ENCODE measurements at places on chromosomes 11 and 22.

DNA sequence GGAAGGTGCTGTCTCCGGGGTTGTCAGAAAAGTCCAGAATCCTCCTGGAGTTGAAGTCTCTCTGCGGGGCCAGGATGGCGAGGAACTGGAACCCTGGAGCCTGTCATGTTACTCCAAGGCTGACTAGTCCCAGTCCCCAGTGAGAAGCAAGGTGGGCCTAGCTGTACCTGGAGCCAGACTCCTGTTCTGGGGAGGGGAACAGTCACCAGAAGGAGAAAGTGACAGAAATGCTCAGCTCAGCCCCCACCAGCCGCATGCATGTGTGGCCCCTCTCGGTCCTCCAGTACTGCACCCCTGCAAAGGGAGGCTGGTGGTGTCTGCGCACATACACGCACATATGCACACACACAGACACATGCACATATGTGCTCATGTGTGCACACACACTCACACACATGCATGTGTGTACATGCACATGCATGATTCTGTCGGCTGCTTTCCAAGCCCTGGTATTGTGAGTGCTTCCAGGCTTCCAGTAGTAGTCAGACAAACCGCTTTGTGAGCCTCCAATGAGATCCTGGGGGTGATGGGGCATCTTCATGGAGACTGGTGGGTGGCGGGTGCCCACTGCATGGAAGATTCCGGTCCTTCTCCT is 54.3 kb downstream of the RTL6 start:
- no peak for DNase-seq

DNA sequence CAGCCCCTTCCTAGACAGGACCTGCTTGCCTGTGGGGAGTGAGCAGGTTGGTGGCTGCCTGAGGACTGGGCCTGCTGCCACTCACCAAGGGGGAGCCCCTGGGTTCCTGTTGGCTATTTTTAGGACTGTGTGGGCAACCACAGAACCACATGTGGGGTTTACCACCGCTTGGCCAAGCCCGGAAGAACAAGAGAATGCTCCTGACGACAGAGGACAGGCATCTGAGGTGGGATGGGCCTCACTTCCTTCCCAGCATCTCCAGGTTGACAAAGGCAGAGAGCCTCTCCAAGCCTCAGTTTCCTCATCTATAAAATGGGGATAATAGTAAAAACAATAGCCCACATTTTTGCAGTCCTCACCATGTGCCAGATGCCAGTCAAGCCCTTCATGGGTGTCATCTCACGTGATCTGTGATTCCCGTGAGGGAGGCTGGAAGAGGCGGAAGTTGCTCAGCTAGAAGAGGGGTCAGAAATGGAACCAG is 43.6 kb downstream of the LRRC32 start:
- no peak for DNase-seq

DNA sequence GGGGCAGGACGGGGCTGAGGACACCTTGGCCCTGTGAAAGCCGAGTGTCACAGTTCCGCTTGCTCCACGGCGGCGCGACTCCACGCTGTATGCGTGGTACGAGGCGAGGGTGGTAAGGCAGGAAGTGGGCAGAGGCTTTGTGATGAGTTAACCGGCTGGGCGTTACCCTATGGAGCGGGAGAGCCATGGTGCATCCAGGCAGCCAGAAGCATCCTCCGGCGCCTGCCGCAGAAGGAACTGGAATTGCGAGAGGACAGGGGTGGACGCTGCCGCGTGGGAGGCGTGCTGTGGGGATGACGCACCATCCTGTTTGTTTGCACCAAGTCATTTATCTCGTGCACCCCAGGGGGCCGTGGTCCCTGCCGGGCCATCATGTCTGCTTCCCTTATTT is 643.9 kb downstream of the BRD1 start:
- no peak for DNase-seq

- no peak for DNase-seq
These were observed 53.4 kb upstream of the EMID1 start for GRCh38 chr22:29152045-29152953.

DNA sequence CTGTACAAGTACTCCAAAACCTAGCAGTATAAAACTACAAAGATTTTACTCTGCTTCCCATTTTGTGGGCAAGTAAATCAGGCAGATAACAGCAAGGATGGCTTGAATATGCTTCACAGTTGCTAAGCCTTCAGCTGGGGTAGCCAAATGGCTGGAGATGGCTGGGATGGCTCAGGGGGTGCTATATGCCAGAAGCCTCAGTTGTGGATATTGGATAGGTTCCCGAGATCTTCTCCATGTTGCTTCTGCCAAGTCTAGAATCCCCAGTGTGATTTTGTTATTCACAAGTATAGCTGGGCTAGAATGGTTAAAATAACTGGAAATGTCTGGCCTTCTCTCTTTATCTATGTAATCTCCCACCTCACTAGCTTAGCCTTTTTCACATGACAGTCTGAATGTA is 472.3 kb upstream of the ARHGAP42 start:
- DNase-seq, result peak; percentile 28

DNA sequence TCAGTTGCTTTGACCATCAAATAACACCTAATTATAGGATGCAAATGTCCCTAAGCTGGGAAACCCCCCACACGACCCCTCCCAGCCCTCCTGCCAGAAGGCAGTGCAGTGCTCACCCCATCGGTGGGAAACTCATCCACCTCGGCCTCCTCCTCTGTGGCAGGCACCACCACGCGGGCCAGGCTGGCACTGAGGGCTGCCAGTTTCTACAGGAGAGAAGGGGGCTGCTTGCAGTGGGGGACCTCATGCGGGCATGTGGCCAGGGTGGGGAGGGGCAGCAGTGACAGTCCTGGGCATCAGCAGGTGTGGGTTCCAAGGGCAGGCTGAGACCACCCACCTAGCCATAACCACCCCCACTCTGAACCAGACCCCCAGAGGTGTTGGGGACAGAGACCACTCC is 6.4 kb upstream of the GAL3ST1 start:
- no peak for DNase-seq

DNA sequence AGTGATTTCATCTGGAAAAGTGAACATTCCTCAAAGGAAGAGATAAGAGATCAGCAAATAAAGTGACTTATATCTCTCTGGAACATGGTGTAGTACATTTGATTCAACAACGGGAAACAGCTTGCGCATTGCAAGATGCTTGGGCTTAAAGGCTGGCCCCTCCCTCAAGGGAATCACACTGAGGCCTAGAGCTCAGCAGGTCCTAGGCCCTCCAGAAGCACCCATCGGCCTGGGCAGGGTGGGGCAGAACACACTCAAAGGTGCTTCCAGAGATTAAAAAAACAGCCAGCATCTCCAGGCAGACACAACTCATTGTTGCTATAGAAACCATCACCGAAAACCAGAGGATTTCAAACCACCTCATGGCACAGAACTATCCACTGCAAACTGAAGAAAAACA is 69.0 kb upstream of the ARFGAP3 start:
- DNase-seq, result peak; percentile 72

- peak; percentile 49 for DNase-seq
These were observed 182.9 kb upstream of the NCAM1 start for GRCh38 chr11:112778091-112778876.

GRCh38 chr11:100890789-100891188 is 203.7 kb downstream of the ARHGAP42 start:
- DNase-seq, result no peak

GRCh38 chr11:126488591-126489370 is 133.3 kb downstream of the ST3GAL4 start:
- DNase-seq, result no peak

GRCh38 chr11:94595076-94595475 is 27.9 kb downstream of the PIWIL4 start:
- no peak for DNase-seq

GRCh38 chr11:5203366-5203765 is 2.9 kb upstream of the OR51V1 start:
- no peak for DNase-seq
